ENCODE measurements at places on chromosomes 5 and 9.
A peak's percentile ranks its signal among the peaks of the same experiment; 100 is the strongest.

DNA sequence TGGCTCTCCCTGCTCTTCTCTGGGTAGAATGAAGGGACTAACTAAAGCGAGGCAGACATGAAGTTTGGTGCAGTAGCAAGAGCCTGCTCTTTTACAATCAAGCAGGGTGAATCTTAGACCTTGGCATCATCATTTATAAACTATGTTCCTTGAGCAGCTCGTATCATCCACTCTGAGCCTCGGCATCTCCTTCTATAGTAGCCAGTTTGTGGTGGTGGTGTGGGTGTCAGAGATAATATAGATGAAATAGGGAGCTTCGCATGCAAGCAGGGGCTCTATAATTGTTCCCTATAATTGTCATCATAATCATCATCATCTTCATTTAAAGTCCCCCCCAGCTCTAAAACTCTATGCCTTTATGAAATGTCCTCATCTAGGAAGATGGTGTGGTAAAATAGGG is 72.5 kb upstream of the SAP30L start:
- no peak for DNase-seq

- no peak for DNase-seq
Observed at GRCh38 chr9:98150721-98151120, 31.7 kb upstream of the TRIM14 start.

DNA sequence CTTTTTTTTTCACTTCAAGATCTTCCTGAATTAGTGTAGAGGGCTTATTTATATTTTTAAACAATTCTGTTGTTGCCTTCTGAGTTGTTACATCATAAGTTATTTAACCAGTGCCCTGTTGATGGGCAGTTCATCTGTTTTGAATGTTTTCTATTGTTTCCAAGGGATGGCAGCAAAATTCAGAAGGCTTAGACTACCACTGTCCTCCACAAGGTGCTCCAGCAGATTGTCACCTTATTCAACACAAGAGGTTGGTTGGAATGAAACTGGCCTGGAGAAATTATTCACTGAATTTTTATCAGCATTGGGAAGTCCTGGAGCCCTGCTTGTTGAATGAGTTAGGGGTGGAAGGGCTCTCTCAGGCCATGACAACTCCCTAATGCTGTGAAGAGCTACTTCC is 1.3 kb upstream of the KLHL9 start:
- DNase-seq: no peak

DNA sequence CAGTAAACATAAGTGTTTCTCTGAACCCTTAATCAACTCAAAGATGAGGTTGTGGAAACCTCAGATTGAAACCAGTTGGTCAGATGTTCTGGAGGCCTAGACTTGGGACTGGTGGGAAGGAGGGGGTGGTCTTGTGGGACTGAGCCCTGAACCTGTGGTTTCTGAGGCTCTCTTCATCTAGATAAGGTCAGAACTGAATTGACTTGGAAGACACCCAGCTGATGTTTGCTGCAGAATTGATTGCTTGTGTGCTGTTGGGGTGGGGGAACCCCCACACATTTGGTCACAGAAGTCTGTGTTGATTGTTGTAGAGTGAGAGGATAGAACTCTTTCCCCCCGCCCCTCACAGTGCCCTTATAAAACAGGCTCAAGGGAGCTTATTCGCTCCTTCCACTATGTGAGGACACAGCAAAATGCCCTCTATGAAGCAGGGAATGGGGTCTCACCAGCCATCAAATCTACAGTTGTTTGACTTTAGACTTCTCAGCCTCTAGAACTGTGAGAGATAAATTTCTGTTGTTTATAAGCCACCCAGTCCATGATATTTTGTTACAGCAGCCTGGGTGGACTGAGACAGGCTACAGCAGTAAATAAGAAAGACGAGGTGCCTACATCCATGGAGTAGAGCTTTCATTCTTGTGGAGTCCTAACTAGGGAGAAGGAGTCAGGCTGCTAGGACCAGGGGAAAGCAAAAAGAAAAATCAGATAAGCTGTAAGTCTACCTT is 25.7 kb upstream of the UGCG start:
- peak; percentile 57 for DNase-seq

DNA sequence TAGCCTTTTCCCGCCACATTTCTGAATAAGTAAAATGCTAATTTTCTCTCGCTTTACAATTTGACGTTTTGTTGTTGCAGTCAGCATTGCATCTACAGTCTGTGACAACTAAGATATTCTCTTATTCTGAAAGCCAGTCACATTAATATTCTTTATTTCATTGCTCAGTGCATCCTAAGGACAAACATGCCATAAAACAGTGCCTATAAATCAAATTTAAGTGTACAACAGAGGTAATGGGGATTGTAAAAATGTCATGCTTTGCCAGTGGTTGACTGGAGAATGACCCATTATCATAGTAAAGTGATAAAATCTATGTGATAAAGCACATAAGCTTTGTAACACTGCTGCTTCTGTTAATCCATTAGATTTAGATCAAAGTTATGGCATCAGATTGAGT is 1850.0 kb upstream of the ACO1 start:
- no peak for DNase-seq
